ENCODE measurements at places on chromosomes 11 and 22. TPM values are rescaled to one million over a fixed set of nuclear protein-coding genes. Genes with fewer than 3 reads are reported as not detected.

Gene GLYAT
- not detected for total RNA-seq

DNA sequence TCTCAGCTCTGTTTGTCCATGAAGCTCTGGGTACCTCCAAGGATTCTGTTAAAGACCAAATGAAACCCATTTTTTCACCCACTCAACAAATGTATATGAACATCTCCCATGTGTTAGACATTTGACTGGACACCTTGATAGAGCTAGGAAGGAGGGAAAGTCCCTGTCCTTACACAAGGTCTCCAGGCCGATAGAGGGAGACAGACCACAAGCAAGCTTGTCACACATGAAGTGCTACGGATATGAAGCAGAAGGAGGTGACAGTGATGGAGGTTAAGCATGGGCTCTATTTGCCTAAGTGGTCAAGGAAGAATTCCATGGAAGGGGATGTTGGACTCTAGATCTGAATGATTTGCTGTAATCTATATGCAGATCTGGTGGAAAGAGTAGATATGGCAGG, 138.5 kb downstream of the MYO18B start:
- H3K27me3 ChIP-seq = no peaks in the 10 kb centered on the region
- no peaks in the 10 kb centered on the region for H3K4me1 ChIP-seq
- no peak for DNase-seq
- H3K36me3 ChIP-seq = peaks cover 24% of the 10 kb centered on the region
- H3K4me3 ChIP-seq = no peak overlapping the region

Gene MS4A15
- total RNA-seq = not detected

DNA sequence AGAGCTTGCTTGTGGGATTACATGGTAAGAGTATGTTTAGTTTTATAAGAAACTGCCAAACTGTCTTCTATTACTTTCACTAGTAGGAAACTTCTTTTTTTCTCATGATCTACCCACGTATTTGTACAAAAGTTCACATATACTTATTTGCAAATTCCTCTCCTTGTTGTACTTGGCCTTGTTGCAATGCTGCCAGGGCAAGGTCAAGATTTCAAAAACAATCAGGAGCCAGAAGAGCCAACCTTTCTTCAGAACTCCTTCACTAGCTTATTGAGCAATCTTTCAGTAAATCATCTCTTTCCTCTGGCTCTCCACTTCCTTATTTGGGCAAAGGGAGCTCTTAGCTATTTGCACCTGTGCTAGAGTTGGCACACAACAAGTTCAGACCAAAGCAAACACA, 9.7 kb downstream of the SRSF8 start:
- peaks cover 67% of the 10 kb centered on the region for H3K4me1 ChIP-seq
- no peaks in the 10 kb centered on the region for H3K27me3 ChIP-seq

DNA sequence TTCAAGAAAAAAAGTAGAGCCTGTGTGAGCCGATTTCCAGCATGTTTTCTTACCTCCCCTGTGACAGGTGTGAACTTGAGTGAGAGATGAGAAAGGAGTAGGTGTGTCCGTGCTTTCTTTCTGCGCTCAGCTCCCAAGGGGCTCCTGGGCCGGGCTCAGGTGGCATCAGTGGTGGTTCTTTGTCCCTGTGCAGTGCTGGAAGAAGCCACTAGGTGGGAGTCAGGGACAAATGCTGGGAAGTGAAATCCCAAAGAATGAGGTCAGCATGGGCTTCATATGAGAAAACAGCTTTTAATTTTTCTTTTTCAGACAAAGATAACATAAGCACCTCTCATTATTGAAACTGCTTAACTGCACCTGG, 57.8 kb downstream of the PPFIBP2 start:
- H3K27me3 ChIP-seq = no peaks in the 10 kb centered on the region
- H3K4me1 ChIP-seq = peaks cover 13% of the 10 kb centered on the region
- no peak for DNase-seq
- H3K36me3 ChIP-seq = no peaks in the 10 kb centered on the region
- H3K4me3 ChIP-seq = no peak overlapping the region

GRCh38 chr11:65633390-65634108, 4.4 kb upstream of the SIPA1 start:
- no peak overlapping the region for H3K27ac ChIP-seq
- no peak for DNase-seq
- no peak overlapping the region for H3K4me3 ChIP-seq
- peaks cover 16% of the 10 kb centered on the region for H3K4me1 ChIP-seq
- no peaks in the 10 kb centered on the region for H3K27me3 ChIP-seq

- peak overlapping the region; percentile 19 for H3K4me3 ChIP-seq
- no peaks in the 10 kb centered on the region for H3K27me3 ChIP-seq
- no peak for DNase-seq
- H3K36me3 ChIP-seq = peaks cover 35% of the 10 kb centered on the region
- H3K4me1 ChIP-seq = peaks cover 85% of the 10 kb centered on the region
- H3K27ac ChIP-seq = peak overlapping the region; percentile 96
Measured at GRCh38 chr11:114182471-114183043, 113.6 kb upstream of the NNMT start.

DNA sequence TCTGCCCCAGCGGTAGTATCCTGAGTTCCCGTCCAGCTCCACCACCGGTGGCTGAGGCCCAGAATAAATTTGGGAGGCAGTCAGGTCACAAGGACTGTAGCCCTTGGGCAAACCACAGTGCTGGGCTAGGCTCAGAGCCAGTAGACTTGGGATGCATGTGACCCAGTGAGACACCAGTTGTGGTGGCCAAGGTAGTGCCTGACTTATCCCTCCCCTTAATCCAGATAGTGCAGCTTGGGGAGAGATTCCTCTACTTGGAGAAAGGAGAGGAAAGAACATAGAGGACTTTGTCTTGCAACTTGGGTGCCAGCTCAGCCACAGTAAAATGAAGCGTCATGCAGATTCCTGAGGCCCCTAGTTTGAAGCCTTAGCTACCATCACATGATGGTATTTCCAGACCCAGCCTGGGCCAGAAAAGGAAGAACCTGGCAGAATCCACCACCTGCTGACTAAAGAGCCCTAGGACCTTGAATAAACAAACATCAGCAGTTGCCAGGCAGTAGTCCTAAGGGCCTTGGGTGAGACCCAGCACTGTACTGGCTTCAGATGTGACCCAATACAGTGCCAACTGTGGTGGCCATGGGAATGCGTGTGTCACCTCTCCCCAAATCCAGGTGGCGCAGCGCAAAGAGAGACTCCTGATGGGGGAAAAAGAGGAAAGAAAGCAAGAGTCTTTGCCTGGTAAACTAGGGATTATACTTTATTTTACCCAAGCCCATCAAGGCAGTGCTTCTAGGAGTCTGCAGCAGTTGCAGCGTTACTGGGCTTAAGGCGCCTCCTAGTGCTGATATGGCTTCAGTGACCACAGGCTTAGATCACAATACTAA, 17.0 kb upstream of the DDX10 start:
- H3K36me3 ChIP-seq = no peaks in the 10 kb centered on the region
- DNase-seq = no peak
- peaks cover 15% of the 10 kb centered on the region for H3K4me1 ChIP-seq
- peak overlapping the region; percentile 36 for H3K27ac ChIP-seq

Gene CST6
- total RNA-seq = 16.9 TPM

- H3K27ac ChIP-seq = no peak overlapping the region
- H3K4me3 ChIP-seq = no peak overlapping the region
- DNase-seq = no peak
- H3K27me3 ChIP-seq = no peaks in the 10 kb centered on the region
- no peaks in the 10 kb centered on the region for H3K36me3 ChIP-seq
Measured at GRCh38 chr11:116821050-116821918, 1.8 kb downstream of the APOA4 start.

- H3K27me3 ChIP-seq = no peaks in the 10 kb centered on the region
- H3K4me1 ChIP-seq = peaks cover 9% of the 10 kb centered on the region
- no peaks in the 10 kb centered on the region for H3K36me3 ChIP-seq
- peak overlapping the region; percentile 72 for H3K27ac ChIP-seq
- peak; percentile 33 for DNase-seq
Measured at GRCh38 chr11:112881461-112881860, 79.8 kb upstream of the NCAM1 start.

DNA sequence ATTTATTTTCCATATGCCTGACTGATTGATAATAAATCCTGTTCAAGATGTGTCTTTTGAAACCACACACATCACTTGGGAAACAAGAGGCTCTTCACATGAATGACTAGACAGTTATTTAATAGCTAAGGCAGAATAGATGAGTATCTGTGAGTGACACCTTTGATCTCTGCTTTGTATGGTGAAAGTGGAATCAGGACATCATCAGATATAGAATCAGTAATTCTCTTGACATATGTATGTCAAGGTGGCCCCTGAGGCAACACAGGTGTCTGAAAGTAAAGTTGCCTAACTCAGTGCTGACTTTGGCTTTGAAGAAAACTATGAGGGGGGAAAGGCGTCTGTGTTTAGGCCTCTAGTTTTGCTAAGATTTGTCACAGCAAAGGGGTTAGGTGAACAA, 11.5 kb upstream of the CASP4 start:
- no peaks in the 10 kb centered on the region for H3K36me3 ChIP-seq
- no peak for DNase-seq
- H3K27me3 ChIP-seq = no peaks in the 10 kb centered on the region
- no peaks in the 10 kb centered on the region for H3K4me1 ChIP-seq
- no peak overlapping the region for H3K27ac ChIP-seq

- H3K4me1 ChIP-seq = peaks cover 9% of the 10 kb centered on the region
- no peak overlapping the region for H3K27ac ChIP-seq
- no peak for DNase-seq
- H3K4me3 ChIP-seq = no peak overlapping the region
- no peaks in the 10 kb centered on the region for H3K36me3 ChIP-seq
- H3K27me3 ChIP-seq = no peaks in the 10 kb centered on the region
Measured at GRCh38 chr11:128727796-128728431, 34.0 kb downstream of the FLI1 start.

GRCh38 chr11:60852117-60852981, 3.4 kb downstream of the PTGDR2 start:
- H3K4me1 ChIP-seq = no peaks in the 10 kb centered on the region
- H3K4me3 ChIP-seq = no peak overlapping the region
- H3K27me3 ChIP-seq = no peaks in the 10 kb centered on the region
- DNase-seq = no peak
- no peak overlapping the region for H3K27ac ChIP-seq

Gene FGF19
- not detected for total RNA-seq

Gene SLC22A6
- not detected for total RNA-seq

- no peak overlapping the region for H3K4me3 ChIP-seq
- H3K4me1 ChIP-seq = peaks cover 25% of the 10 kb centered on the region
- H3K27me3 ChIP-seq = no peaks in the 10 kb centered on the region
- no peak overlapping the region for H3K27ac ChIP-seq
- DNase-seq = no peak
Measured at GRCh38 chr11:94308024-94308423, 3.6 kb downstream of the IZUMO1R start.

Gene ACRV1
- total RNA-seq = not detected

- H3K36me3 ChIP-seq = peaks cover 25% of the 10 kb centered on the region
- H3K4me1 ChIP-seq = no peaks in the 10 kb centered on the region
- H3K27ac ChIP-seq = no peak overlapping the region
- no peaks in the 10 kb centered on the region for H3K27me3 ChIP-seq
Measured at GRCh38 chr11:45929486-45930030, 7.1 kb downstream of the LARGE2 start.

DNA sequence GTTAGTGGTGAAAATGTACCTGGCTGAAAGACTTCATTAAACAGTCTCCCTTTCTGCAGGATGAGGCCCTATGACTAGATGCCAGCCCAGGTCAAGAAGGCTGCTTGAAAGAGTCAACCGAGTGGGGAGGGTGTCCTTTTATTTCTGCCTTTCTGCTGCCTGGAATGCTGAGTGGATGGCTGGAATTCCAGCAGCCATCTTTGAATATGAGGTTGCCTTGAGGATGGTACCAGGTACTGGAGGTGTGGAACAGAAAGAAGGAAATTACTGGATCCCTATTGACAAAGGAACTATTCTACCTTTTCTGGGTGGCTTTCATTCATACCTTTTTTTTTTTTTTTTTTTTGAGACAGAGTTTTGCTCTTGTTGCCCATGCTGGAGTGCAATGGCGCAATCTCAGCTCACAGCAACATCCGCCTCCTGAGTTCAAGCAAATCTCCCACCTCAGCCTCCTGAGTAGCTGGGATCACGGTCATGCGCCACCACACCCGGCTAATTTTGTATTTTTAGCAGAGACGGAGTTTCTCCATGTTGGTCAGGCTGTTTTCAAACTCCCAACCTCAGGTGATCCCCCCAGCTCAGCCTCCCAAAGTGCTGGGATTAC, 107.3 kb downstream of the RPS6KA4 start:
- no peaks in the 10 kb centered on the region for H3K27me3 ChIP-seq
- DNase-seq = no peak
- no peaks in the 10 kb centered on the region for H3K4me1 ChIP-seq
- H3K27ac ChIP-seq = no peak overlapping the region
- no peak overlapping the region for H3K4me3 ChIP-seq

DNA sequence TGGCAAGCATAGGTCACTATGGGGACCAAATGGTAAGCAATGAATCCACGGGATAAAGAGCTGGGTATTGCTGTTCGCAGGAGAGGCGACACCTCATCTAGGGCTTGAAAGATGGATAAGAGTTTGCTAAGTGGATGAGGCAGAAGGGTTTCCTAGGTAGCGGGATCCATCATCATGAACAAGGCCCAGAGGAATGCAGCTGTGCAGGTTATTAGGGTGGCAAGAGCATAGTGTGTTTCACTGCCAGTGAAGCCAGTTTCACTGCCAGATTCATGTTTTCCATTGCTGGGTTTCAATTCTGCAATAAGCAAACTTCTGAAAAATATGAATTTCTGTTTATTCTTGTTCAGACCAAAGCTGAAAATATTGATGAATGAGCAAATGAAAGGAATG, 27.2 kb downstream of the WEE1 start:
- no peaks in the 10 kb centered on the region for H3K36me3 ChIP-seq
- H3K4me1 ChIP-seq = no peaks in the 10 kb centered on the region
- no peak overlapping the region for H3K27ac ChIP-seq
- no peak for DNase-seq
- H3K27me3 ChIP-seq = no peaks in the 10 kb centered on the region
- no peak overlapping the region for H3K4me3 ChIP-seq

- no peak overlapping the region for H3K27ac ChIP-seq
- H3K4me1 ChIP-seq = no peaks in the 10 kb centered on the region
- no peak overlapping the region for H3K4me3 ChIP-seq
- DNase-seq = no peak
Measured at GRCh38 chr22:49329636-49330035, 498.0 kb downstream of the BRD1 start.

Gene CARD18
- not detected for total RNA-seq

Gene RIBC2
- 5.1 TPM for total RNA-seq

DNA sequence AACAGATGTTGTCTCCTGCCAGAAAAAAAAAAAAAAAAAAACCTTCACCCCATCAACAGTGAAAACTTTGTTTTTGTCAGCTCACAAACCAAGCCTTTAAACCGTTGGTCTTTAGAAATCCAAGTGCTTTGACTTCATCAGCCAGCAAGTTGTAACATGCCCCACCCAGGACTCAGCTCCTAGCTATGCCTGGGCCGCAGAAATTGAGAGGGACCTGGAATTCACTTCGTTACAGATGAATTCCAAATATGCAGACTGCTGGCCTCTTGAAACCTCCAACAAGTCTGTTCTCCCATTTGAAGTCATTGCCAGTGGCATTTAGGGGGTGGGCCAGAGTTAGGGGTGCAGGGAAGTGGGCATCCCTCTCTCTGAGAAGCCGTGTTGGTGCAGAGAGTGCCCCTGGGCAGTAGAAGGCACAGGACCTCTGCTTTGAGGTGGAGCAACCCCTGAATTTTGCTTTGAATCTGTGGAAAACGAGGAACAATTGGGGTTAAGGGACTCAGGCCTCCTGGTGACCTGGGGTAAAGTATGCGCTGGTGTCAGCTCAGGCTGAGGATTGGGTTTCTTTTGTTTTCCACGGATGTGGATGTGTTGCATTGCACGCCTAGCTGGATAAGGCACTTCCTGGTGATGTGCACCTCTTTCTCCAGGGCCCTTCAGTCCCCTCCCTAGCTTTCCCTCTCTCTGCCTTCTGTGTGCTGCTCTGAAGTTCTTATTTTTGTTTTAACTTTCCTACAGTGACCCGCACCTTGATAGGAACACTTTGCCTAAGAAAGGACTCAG, 109.5 kb downstream of the DBX1 start:
- peaks cover 51% of the 10 kb centered on the region for H3K36me3 ChIP-seq
- no peak overlapping the region for H3K4me3 ChIP-seq
- H3K4me1 ChIP-seq = peaks cover 78% of the 10 kb centered on the region
- no peak overlapping the region for H3K27ac ChIP-seq
- DNase-seq = no peak

Gene RAG1
- 0.28 TPM for total RNA-seq

Measured in thoracic aorta (tissue), 2 donors.